A549 treated with RU486 at 1 μM for 4 hours (cell line): ENCODE measurements at places on chromosomes 7 and 10. TPM values are rescaled to one million over a fixed set of nuclear protein-coding genes. Genes with fewer than 3 reads are reported as not detected.

Gene CAMK2B
- 0.09 to 0.46 TPM (median 0.29 TPM) in 5 replicates for total RNA-seq

Gene GOT1
- total RNA-seq: 31.4 to 44.0 TPM (median 36.2 TPM) in 5 replicates

Gene ERV3-1
- 2.8 to 5.9 TPM (median 4.0 TPM) in 5 replicates for total RNA-seq

Gene FKBP9
- 75.7 to 124 TPM (median 88.0 TPM) in 5 replicates for total RNA-seq

Gene TAS2R38
- not detected in 5 replicates for total RNA-seq

Gene ENTPD1
- 0.09 to 0.12 TPM in 2 of 5 replicates, not detected in the others for total RNA-seq

Gene FKBP6
- total RNA-seq: not detected in 5 replicates

Gene CPA2
- total RNA-seq: 0.15 TPM in 1 of 5 replicates, not detected in the others

Gene MEOX2
- total RNA-seq: not detected in 5 replicates

Gene PAPOLB
- not detected in 5 replicates for total RNA-seq

Gene SLC25A28
- 24.2 to 28.3 TPM (median 27.4 TPM) in 5 replicates for total RNA-seq

Gene PRKAR2B
- 1.7 to 3.9 TPM (median 3.3 TPM) in 5 replicates for total RNA-seq

Gene EGR2
- total RNA-seq: 0.29 to 0.75 TPM (median 0.38 TPM) in 5 replicates

Gene PRSS37
- not detected in 5 replicates for total RNA-seq

Gene MCM10
- total RNA-seq: 22.7 to 28.8 TPM (median 24.4 TPM) in 5 replicates

Gene TDRD1
- not detected in 5 replicates for total RNA-seq

Gene MRC1
- total RNA-seq: 0.01 to 0.08 TPM (median 0.05 TPM) in 4 of 5 replicates, not detected in the other

Gene BICC1
- 18.2 to 27.4 TPM (median 24.7 TPM) in 5 replicates for total RNA-seq

Gene TCF7L2
- 17.2 to 23.1 TPM (median 21.4 TPM) in 5 replicates for total RNA-seq

Gene NME8
- not detected in 5 replicates for total RNA-seq

Gene PRKG1
- not detected in 5 replicates for total RNA-seq

Gene TRIM73
- total RNA-seq: 1.2 to 2.9 TPM (median 1.9 TPM) in 5 replicates

Gene LOXL4
- 1.1 to 1.6 TPM (median 1.3 TPM) in 5 replicates for total RNA-seq

Gene VIPR2
- total RNA-seq: not detected in 5 replicates

Gene SEMA3D
- 0.03 to 0.09 TPM in 2 of 5 replicates, not detected in the others for total RNA-seq

Gene GCK
- not detected in 5 replicates for total RNA-seq

Gene FZD1
- total RNA-seq: 1.6 to 2.8 TPM (median 2.7 TPM) in 5 replicates

Gene HMX3
- total RNA-seq: 0.12 TPM in 1 of 5 replicates, not detected in the others

Gene TAS2R3
- not detected in 5 replicates for total RNA-seq

Gene H2AZ2
- 216 to 267 TPM (median 250 TPM) in 5 replicates for total RNA-seq

Gene TYW1
- total RNA-seq: 13.6 to 17.0 TPM (median 15.8 TPM) in 5 replicates

Gene EPO
- total RNA-seq: 0.07 to 0.23 TPM in 2 of 5 replicates, not detected in the others

Gene PTPRZ1
- not detected in 5 replicates for total RNA-seq

Gene CFAP69
- 1.3 to 4.3 TPM (median 1.8 TPM) in 5 replicates for total RNA-seq

Gene EN2
- total RNA-seq: 0.62 to 1.0 TPM (median 0.94 TPM) in 5 replicates

Gene ZNF853
- 1.8 to 2.9 TPM (median 2.3 TPM) in 5 replicates for total RNA-seq

Gene GPC2
- 0.54 to 1.1 TPM (median 0.96 TPM) in 5 replicates for total RNA-seq

Gene AEBP1
- total RNA-seq: 0.05 TPM in 1 of 5 replicates, not detected in the others

Gene PPP1R9A
- 2.8 to 4.5 TPM (median 4.3 TPM) in 5 replicates for total RNA-seq

Gene AKR1C3
- total RNA-seq: 1,182 to 1,414 TPM (median 1,279 TPM) in 5 replicates

Gene LHPP
- total RNA-seq: 10.4 to 12.8 TPM (median 11.9 TPM) in 5 replicates

Gene HERC4
- total RNA-seq: 28.4 to 51.1 TPM (median 48.1 TPM) in 5 replicates

Gene TMEM139
- total RNA-seq: 0.85 to 1.7 TPM (median 1.4 TPM) in 5 replicates

Gene CYP26C1
- total RNA-seq: not detected in 5 replicates

Gene GPR85
- not detected in 5 replicates for total RNA-seq

Gene IFT22
- total RNA-seq: 51.8 to 55.9 TPM (median 54.9 TPM) in 5 replicates

Gene FAM53B
- total RNA-seq: 9.6 to 14.3 TPM (median 12.8 TPM) in 5 replicates

Gene EVX1
- 0.07 to 0.32 TPM (median 0.23 TPM) in 3 of 5 replicates, not detected in the others for total RNA-seq

Gene EXOC4
- total RNA-seq: 18.4 to 24.0 TPM (median 20.5 TPM) in 5 replicates

Gene TUBAL3
- total RNA-seq: 0.13 to 0.48 TPM (median 0.29 TPM) in 5 replicates

Gene SYNPO2L
- total RNA-seq: 0.03 TPM in 1 of 5 replicates, not detected in the others

Gene APBB1IP
- total RNA-seq: 9.0 to 10.8 TPM (median 10.0 TPM) in 5 replicates

Gene MYL10
- not detected in 5 replicates for total RNA-seq

Gene AKR1C2
- 3,122 to 3,719 TPM (median 3,473 TPM) in 5 replicates for total RNA-seq

Gene FXYD4
- not detected in 5 replicates for total RNA-seq

Gene RET
- total RNA-seq: 0.48 to 1.1 TPM (median 0.76 TPM) in 5 replicates

Gene CALML3
- not detected in 5 replicates for total RNA-seq
